ENCODE measurements at places on chromosomes 12 and 14.

- DNase-seq = no peak
Measured at GRCh38 chr12:92068459-92068858, 77.2 kb downstream of the BTG1 start.

GRCh38 chr12:92759634-92760268 lies 57.0 kb downstream of the PLEKHG7 start:
- no peak for DNase-seq

DNA sequence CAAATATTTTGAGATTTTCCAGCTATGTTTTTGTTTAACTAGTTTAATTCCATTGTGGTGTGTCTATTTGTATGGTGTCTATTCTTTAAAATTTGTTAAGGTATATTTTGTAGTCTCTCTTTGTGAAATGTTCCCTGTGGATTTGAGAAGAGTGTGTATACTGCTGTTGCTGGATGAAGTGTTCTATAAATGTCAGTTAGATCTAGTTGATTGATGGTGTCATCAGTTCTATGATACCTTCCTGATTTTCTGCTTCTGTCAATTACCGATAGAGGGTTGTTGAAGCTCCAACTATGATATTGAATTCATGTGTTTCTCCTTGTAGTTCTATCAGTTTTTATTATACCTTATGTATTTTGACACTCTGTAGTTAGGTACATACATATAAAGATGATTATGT lies 53.1 kb downstream of the FUT8 start:
- DNase-seq = no peak

DNA sequence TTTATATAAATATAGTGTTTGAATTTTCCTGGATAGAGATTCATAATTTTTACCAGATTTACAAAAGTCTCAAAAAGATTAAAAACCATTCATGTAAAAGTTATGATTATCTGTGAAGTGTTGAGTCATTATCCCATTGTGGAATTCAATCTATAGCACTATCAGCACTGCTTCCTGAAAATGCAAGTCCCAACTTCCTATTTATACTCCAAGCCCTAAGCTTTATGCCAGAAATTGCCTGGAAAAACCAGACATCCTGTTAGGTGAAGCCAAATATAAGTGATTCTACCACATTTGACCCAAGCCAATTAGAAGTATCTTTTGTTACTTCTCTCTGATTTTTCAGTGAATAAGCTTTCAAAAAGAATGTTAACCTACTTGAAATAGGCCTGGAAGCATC lies 129.1 kb downstream of the GPR135 start:
- DNase-seq = no peak

- DNase-seq = no peak
Measured at GRCh38 chr12:14558473-14558959, 9.2 kb downstream of the PLBD1 start.

DNA sequence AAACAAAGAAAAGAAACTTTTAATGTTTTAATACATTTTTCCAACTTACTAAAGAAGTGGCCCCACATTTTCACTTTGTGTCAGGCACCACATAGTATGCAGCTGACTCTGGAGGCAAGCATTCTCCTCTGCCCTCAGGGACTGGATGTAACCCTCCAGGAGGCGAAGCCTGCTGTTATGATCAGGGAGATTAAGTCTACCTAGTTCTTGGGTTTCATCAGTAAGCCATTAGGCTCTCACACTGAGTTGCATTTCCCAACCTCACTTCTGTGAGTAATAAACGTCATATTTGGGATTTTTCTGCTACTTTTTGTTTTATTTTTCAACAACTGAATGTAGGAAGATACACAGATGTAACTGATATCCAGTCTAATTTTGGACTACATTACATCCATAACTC lies 101.2 kb upstream of the LRFN5 start:
- DNase-seq = no peak

GRCh38 chr12:52701281-52701680 lies 2.0 kb downstream of the KRT77 start:
- DNase-seq = no peak

GRCh38 chr14:92577321-92577742 lies 63.8 kb downstream of the RIN3 start:
- no peak for DNase-seq

GRCh38 chr12:6928703-6929407 lies 1.1 kb downstream of the ATN1 start:
- DNase-seq = no peak

- no peak for DNase-seq
Measured at GRCh38 chr14:32508281-32508680, 179.2 kb downstream of the AKAP6 start.

- DNase-seq = no peak
Measured at GRCh38 chr14:56857216-56857615, 46.9 kb upstream of the OTX2 start.

GRCh38 chr14:51334566-51334965 lies 94.5 kb downstream of the TMX1 start:
- DNase-seq = no peak

DNA sequence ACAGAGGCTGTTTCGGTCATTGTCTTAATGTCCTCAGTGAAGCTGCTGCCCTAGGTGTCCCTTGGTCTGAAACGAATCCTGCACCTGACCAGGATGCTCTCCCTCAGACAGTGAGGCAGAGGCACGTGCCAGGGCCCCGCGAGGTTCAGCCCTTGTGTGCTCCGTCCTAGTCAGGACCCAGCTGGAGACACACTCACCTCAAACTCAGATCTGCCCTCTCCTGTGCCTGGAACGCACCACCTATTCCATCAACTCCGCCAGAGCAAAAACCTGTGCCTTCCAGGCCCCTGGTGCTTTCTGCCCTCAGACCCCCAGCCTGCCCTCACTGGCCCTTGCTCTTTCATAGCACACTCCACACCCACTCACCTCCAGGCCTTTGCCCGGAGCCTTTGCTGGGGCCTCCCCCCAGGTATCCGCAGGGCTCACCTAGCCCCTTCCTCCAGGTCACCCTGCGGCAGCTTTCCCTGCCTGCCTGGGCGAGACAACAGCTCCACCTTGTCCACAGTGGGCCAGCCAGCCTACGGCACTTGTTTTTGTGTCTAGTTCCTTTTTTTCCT lies 150.6 kb downstream of the BCL11B start:
- no peak for DNase-seq

DNA sequence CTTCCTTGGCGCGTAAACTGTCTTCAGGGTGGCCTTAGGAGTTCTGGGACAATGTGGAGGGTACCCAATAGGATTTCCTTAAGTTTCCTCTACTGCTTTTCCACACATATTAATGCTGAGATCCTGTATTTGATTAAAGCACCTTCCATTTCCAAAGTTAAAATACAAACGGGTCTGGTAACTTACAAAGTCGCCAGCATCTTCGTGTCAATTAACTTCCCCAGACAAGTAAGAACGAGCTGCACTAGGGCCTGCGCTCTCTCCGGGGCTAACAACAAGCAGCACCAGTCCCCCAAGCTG lies 130.9 kb downstream of the NDUFA12 start:
- no peak for DNase-seq

Data from left colon (tissue), 2 donors.